ENCODE measurements at places on chromosomes 7 and 10. TPM values are rescaled to one million over a fixed set of nuclear protein-coding genes. Genes with fewer than 3 reads are reported as not detected.

Gene EMX2
- total RNA-seq: not detected

Gene HOXA6
- 0.09 TPM for total RNA-seq

Gene SPDYE2
- total RNA-seq: not detected

Gene PTN
- total RNA-seq: 38.6 TPM

Gene TAS2R4
- 0.79 TPM for total RNA-seq

Gene TMEM196
- not detected for total RNA-seq

Gene CPA2
- not detected for total RNA-seq

Gene SSC4D
- total RNA-seq: 0.47 TPM

Gene CRHR2
- total RNA-seq: not detected

Gene PRSS37
- not detected for total RNA-seq

Gene NRP1
- 306 TPM for total RNA-seq

Gene KCND2
- total RNA-seq: 5.0 TPM
